ENCODE measurements at places on chromosomes 6 and 20.

DNA sequence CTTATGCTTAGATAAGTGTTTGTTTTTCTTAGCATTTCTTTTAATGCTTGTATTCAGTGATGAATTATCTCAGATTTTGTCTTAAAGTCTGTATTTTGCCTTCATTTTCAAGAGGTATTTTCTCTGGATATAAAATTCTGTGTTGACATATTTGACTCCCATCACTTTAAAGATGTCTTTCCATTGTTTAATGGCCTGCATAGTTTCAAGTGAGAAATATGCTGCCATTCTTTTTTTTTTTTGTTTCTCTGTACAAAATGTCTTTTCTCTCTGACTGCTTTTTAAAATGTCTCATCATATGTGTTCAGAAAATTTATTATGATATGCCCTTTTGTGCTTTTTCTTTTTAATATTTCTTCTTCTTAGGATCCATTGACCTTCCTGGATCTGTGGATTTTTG is 578.0 kb upstream of the NOX3 start:
- DNase-seq, result no peak

DNA sequence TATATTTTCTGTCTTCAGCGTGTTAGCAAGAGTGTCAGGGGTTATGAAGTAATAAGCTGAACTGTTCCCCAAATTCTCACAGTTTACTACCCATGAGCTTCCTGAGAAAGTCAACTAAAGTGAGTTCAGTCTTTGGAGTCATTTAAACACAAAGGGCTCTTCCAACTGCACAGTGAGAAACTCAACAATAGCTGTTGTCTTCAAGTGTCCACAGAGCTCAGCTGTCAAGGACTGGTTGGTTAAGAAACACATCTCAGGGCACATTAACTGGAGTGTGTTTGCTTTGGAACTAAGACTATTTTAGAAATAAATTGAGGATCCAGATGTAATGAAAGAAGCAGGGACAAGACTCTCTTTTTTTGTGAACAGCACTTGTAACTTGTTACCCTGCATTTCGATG is 241.4 kb upstream of the SOX4 start:
- no peak for DNase-seq

GRCh38 chr20:24691901-24692351 is 222.5 kb downstream of the SYNDIG1 start:
- no peak for DNase-seq

- no peak for DNase-seq
Observed at GRCh38 chr6:39836606-39837005, 44.4 kb downstream of the DAAM2 start.

GRCh38 chr20:63082308-63082938 is 75.7 kb upstream of the BHLHE23 start:
- peak; percentile 33 for DNase-seq

- DNase-seq, result peak; percentile 90
Observed at GRCh38 chr6:13487122-13488014, at the start of gene GFOD1. Gene GFOD1 (minus strand): TSS chr6:13487600. CDS start chr6:13486890, 710 bp downstream.

GRCh38 chr6:17721671-17722070 is 14.9 kb upstream of the NUP153 start:
- DNase-seq, result no peak
